ENCODE measurements at places on chromosomes 4 and X.

DNA sequence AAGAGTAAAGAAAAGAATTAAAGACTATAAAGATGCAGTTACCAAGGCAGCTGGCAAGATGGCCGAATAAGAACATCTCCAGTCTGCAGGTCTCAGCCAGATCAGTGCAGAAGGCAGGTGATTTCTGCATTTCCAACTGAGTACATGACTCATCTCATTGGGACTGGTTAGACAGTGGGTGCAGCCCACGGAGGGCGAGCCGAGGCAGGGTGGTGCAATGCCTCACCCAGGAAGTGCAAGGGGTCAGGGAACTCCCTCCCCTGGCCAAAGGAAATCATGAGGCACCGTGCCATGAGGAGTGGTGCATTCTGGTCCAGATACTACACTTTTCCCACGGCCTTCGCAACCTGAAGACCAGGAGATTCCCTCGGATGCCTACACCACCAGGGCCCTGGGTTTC is 20.5 kb downstream of the SPIN4 start:
- no peak for DNase-seq

DNA sequence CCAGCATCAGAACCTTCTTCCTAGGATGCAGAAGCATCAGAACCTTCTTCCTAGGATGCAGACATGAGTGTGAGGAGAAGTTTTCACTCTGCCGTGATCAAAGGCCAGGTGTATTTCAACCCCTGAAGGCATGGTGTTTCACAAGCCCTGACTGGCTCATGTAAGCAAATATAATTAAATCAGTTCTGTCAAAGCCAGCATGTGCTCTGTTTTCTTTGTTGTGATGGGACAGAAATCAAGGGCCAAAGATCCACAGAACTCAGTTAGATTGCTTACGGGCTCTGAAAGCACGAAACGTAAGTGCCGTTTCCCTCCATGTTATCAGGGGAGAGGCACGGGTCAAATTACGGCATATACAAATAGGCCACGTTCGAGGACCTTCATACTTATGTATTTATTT is 32.0 kb upstream of the CLDN24 start:
- DNase-seq: no peak

GRCh38 chr4:143240939-143241679 is 56.4 kb downstream of the USP38 start:
- no peak for DNase-seq

DNA sequence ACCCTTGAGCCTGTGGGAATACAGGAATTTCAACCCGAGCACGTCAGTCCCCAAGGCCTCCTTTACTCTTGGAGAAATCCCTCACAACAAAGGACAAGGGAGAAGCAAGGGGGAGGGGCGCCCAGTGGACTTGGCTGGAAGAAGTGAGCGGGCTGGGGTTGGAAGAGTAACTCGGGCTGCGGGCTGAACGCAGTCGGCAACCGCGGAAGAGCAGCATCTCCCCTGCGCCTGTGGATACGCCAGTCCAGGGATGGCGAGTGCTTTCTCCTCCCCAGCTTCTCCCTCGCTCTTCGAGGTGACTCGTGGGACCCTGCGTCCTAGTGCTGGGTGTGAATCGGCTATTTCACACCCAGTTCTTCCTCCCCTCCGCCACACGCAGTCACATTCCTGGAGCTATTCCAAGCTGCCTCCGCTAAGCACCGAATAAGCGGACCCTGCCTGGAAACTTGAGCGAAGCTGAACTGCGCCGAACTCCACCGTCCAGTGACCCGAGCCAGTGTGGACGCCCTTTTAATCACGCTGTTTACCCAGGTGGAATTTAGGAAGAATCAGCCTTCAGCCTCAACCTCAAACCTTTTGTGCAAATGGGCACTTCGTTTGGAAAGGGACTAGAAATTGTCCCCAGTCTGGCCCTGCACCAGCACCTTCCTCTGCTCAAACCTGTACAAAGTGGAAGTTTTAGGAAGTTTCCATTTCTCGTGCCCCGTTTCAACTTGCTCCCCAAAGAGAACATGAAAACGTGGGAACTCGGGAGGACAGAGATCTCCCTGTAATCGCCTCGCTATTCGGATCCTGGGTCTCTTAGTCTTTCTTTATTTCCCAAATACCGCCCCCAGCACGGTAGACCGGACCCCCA is 64.3 kb upstream of the WDR17 start:
- DNase-seq: no peak

DNA sequence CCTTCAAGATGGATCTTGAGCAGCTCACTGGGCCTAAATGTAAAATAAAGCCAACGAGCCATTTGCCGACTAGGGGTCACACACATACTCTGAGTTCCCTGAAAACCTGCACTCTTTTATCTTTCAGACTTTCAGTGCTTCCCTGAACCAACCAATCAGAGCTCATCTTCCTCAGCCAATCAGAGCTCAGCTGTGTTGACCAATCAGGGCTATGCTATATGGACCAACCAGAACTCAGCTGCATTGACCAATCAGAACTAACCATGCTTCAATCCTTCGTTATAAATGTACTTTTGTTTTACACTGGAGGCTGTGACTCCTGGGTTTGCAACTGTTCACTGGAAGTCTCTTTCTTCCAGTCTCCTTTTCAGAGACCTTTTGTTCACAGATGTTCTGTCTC is 19.3 kb downstream of the SLC25A53 start:
- no peak for DNase-seq

GRCh38 chr4:29566371-29566770 is 1153.8 kb upstream of the PCDH7 start:
- no peak for DNase-seq

GRCh38 chrX:69257499-69258127 is 92.4 kb upstream of the PJA1 start:
- DNase-seq: no peak

DNA sequence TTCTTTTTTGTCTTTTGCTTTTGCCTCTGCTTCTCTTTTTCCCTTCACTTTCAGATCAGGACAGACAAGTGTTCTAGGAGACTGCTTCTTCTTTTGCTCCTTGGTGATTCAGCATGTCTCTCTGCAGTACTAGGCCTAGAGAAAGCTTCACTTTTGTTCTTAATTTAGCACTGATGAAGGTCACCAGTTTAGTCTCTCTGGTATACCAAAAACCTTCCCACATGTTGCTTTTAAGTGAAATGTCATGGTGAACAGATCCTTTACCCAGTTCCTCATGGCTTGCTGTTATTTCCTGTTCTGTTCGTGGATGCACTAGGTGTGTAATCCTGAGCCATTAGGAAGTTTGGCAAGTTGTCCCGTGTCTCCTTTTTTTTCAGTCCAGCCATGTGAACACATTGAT is 53.3 kb downstream of the NBDY start:
- no peak for DNase-seq

- no peak for DNase-seq
These were observed 60.9 kb upstream of the SORBS2 start for GRCh38 chr4:185872747-185873380.

DNA sequence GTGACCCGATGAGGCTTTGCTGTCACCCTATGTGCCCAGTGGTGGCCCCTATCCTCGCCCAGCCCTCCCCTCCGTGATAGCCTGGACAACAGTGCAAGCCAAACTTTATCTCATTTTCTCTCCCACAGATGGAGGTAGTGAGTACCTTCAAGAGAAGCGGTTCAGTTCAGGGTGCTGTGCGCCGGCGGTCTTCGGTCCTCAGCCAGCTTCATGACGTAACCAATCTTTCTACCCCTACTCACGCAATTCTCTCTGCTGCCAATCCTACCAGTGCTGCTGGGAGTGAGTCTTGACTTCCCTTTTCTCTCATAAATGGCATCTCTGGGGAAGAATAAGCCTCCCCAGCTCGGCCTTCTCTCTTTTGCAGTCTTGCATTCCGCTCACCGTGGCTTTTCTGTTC is 29.5 kb downstream of the CCNQ start:
- DNase-seq: no peak

- DNase-seq: no peak
These were observed 1191.0 kb upstream of the AGA start for GRCh38 chr4:178633263-178633662.

GRCh38 chrX:10239611-10240064 is 82.9 kb downstream of the CLCN4 start:
- no peak for DNase-seq

- DNase-seq: no peak
These were observed 68.4 kb upstream of the DDIT4L start for GRCh38 chr4:100258675-100259074.

- DNase-seq: no peak
These were observed 39.4 kb downstream of the WFS1 start for GRCh38 chr4:6308899-6309643.
